ENCODE measurements at places on chromosomes 2 and 18. TPM values are rescaled to one million over a fixed set of nuclear protein-coding genes. Genes with fewer than 3 reads are reported as not detected.

TMEM37 gene
- not detected for total RNA-seq

ANO7 gene
- 1.1 TPM for total RNA-seq

CHRNA1 gene
- 0.34 TPM for total RNA-seq

LYPD6B gene
- total RNA-seq = not detected

CYP1B1 gene
- 27.6 TPM for total RNA-seq

RTKN gene
- total RNA-seq = 62.5 TPM

ZEB2 gene
- total RNA-seq = 266 TPM

WNT6 gene
- total RNA-seq = 1.7 TPM

GAREM2 gene
- 1.4 TPM for total RNA-seq

LAMA1 gene
- 231 TPM for total RNA-seq

ERBB4 gene
- total RNA-seq = under 0.01 TPM

CD207 gene
- not detected for total RNA-seq

HIBCH gene
- total RNA-seq = 23.3 TPM

ARPC2 gene
- total RNA-seq = 312 TPM

CCDC85A gene
- 0.69 TPM for total RNA-seq

EN1 gene
- under 0.01 TPM for total RNA-seq

SMYD5 gene
- 19.6 TPM for total RNA-seq

SUCLG1 gene
- total RNA-seq = 52.7 TPM

GKN2 gene
- total RNA-seq = not detected

CRACDL gene
- under 0.01 TPM for total RNA-seq

CREB1 gene
- 27.9 TPM for total RNA-seq

DNAH6 gene
- under 0.01 TPM for total RNA-seq

SPAG16 gene
- total RNA-seq = 17.6 TPM

VWC2L gene
- total RNA-seq = not detected

TEX44 gene
- total RNA-seq = not detected

RRM2 gene
- 64.6 TPM for total RNA-seq

HES6 gene
- 144 TPM for total RNA-seq

MOB1A gene
- 97.6 TPM for total RNA-seq

PRR30 gene
- total RNA-seq = not detected

ADRA2B gene
- under 0.01 TPM for total RNA-seq

All from melanocyte of skin (primary cell).